ENCODE measurements at places on chromosomes 1 and 21.

- no peak for DNase-seq
These were observed 171.1 kb upstream of the FGGY start for GRCh38 chr1:59125676-59126320.

DNA sequence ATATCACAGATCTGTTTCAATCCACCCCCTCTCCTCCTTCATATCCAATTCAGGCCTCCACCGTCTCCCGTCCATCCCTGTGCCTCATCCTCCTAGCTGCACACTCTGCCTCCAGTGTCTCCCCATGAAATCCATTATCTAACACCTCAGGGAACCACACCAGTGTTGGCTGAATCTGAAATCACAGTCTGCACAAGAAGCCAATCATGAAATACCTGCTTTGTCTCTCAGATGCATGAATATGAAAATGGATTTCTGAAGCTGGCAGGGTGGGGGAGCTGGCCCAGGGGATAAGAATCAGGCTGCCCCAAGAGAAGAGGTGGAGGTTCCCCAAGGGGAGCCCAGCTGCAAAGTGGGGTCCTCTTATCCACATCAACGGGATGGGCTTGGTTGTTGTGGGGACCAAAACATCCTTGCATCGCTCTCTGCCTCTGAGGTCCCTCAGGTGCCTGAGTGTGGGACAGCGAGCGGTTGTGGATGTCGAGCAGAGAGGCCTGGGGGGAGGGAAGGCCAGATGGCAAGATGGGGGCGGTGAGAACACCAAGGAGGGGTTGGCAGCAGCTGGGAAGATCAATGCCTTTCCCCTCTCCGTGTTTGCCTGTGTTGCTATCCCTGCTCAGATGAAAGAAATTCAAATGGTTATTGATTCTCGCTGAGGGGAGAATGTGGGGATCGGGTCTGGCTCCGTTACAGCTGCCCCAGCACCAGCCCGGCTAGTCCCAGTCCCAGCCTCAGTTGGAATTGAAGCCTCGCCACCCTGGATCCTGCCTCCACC, 237.3 kb upstream of the POU3F1 start:
- no peak for DNase-seq

DNA sequence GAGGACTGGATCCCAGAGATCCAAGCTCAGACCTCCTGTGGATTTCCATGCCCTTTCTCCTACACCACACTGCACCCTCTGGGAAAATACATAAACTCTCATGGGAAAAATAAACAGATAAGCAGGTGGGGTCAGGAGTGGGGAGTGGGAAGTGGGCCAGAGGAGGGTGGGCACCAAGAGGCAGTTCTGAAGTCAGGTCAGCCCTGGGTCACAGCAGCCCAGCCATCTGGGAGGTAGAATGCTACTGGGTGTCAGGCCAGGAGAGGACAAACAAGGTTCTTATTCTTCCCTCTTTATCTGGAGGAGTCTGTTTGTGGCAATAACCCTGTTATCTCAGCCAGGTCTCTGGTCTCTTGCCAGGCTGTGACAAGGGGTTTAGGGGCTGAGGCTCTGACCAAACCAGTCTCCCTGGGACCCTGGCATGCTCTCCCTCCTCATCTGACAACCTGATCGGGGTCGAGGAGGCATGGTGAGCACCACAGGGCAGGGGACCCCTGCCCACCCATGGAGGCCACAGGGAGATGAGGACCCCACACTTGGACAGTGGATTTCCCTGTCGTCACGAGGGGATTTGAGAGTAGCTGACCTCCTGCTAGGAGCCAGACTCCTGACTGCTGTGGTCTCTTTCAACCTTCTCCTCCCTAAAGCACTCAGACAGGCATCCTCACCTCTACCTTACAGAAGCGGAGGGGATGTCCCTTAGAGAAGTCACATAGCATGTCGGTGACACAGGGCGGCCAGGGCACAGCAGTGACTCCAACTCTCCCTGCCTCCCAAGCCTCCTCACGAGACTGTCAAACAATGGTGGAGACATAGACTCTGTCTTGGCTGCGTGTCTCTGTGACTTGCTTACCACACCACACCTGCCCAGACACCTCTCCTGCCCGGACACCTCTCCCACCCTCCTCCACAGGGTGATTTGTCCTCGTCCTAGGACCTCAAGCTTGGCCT, 51.3 kb upstream of the IFFO2 start:
- DNase-seq = no peak

DNA sequence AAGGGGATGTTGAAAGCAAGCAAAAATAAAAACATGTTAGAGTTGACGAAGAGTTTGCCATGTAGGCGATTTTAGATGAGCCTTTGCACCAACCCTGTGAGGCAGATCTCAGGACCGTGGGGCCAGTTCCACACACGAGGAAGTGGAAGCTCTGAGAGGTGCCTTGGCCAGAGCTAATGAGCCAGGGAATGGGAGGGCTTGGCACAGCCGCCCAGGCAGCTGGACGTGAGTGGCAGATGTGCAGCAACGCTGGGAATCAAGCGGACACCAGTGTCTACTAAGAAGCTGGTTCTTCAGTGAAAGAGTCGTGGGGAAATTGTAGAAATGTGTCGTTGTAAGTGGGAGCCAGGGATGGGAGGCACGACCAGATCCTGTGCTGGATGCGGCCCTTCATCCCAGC, 58.9 kb upstream of the COL6A1 start:
- DNase-seq = no peak

- no peak for DNase-seq
These were observed 10.7 kb downstream of the RORC start for GRCh38 chr1:151820940-151821339.

DNA sequence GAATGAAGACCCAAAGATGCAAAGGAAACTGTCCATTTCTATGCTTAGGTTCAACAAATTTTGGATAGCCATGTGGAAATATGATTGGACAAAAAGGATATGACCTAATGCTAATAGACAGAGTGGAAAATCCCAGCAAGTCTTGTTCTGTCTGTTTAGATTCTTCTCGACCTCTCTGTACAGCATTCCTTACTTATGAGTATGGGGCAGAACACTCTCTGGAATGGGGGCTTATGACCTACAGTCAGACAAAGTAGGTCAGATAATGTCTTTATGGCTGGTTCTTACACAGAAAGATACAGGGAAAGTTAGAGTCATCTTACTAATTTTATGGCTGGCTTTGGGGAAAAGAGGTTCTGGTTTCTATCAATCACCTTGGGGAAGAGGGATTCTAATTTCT, 2.8 kb downstream of the GCSAML start:
- no peak for DNase-seq

DNA sequence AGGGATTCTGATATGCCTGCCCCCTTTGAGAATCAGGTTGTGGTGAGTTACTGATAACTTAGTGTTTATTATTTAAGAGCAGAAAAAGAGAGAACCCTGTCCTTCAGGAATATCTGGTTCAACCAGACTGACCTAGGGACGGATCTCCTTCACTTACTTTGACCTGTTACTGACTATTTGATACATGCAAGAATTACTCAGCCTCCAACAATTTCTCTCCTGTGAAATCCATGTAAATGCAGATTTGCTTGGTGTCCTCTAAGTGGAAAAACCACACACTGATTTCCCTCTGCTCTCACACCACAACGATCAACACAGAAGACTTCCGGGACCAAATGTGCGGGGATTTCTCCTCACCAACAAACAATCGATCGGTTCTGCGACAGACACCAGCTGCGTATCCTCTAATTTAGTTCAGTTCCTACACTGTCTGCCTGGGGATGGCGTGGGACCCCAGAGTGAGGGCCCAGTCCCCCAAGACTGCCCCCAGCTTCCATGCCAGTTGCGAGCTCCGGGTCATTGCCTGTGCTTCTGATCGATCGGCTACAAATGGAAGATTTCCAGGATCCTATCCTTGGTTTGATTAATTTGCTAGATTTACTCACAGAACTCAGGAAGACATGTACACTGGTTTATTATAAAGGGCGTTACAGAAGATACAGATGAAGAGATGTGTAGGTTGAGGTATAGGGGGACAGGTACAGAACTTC, 51.7 kb downstream of the BACE2 start:
- no peak for DNase-seq

GRCh38 chr21:42636520-42637266, 16.7 kb upstream of the PDE9A start:
- DNase-seq = no peak

DNA sequence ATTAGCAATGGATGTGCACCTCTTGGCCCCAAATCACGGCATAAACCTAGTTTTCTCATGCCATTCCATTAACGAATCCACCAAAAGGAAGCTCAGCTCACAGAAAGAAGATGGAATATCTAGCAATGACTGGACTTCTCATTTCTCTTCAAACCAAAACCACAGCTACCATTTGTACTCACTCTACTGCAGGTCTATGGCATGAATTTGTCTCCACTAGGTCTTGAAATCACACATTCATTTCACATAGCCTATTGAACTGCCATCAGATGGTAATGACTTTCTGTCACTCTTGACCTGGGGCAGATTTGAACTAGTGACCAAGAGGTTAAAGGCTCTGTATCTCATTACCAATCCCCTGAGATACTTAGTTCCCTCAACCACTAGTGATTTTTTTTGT, 382.7 kb downstream of the DPYD start:
- no peak for DNase-seq

DNA sequence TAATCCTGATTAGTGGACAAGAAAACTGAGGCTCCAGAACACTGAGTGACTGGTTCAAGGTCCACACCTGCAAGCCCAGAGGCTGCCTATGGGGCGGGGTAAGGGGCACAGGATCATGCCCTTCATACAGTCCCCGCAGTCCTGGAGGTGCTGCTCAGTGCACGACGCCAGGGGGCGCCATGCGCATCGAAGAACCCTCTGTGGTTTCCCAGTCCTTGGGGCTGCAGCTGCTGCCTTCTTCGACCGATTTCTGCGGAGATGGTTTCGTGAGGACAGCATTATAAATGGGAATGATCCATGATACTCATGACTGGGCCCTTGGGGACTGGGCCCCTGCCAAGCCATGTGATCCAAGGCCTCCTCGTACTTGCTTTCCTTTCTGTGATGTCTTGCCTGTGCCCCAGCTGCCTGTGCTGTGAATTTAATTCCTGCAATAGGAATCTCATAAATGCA, 37.1 kb upstream of the ARHGEF10L start:
- DNase-seq = peak; percentile 84

DNA sequence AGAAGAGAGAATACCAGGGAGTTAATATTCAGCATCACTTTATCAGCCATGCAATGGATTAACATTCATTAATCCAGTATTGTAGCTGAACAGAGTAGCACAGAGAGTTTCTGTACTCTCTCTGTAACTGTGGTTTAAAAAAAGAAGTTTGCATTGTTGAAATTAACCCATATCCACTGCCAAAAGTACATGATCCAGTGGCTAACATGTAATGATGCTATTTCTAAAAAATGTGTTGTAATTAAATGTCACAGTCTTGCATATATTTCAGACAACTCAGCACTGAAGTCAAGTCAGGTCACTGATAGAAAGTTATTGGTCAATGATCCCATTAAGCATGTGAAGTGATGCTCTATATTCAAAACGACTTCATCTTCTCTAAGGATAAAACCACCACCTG, 141.3 kb downstream of the NRIP1 start:
- DNase-seq = no peak

DNA sequence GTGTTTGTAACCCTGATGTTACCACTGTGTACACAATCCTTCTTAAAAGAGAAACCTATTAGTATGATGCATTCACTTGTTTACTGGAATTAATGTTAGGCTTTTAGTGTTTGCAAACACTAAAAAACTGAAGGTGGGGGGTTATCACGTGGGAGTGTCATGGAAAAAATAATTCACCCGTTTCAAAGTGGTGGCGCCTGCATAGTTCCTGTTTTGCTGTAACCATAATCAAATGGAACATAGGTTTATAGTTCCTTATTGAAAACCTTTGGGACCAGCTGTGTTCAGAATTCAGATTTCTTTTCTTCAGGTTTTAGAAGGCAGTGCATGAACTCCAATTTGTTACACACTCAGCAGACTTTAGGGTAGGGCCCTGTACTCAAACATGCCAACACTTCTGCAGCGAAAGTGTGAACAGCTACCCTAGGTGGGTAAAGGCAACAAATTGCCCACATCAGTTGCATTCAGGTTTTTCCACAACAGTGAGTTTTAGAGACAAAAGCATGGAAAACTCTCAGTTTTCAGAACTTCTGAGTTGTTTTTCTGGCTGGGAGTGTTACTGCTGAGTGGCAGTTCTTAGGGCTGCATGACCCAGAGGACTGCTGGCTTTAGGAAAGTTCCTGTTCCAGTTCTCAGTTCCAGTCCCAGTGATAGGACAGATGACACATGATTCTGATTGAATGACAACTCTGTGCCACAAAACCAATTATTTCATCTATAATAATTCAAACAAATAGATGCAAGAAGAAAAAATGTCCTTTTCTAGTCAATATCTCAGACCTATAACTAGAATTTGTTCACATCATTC, 29.1 kb upstream of the IVNS1ABP start:
- DNase-seq = no peak

DNA sequence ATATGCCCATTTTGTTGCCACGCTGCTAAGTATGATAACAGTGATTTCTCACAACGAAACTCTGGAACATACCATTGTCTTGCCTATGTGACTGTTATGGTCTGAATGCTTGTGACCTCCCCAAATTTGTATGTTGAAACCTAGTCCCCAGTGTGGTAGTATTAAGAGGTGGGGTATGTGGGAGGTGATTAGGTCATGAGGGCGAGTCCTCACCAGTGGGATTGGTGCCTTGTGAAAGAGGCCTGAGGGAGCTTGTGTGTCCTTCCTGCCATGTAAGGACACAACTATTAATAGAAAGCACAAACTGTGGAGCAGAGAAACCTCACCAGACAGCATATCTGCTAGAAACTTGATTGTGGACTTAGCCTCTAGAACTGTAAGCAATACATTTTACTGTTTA, 84.6 kb downstream of the SELENOF start:
- no peak for DNase-seq

- DNase-seq = no peak
These were observed 938.7 kb downstream of the TTLL7 start for GRCh38 chr1:83060221-83060620.

DNA sequence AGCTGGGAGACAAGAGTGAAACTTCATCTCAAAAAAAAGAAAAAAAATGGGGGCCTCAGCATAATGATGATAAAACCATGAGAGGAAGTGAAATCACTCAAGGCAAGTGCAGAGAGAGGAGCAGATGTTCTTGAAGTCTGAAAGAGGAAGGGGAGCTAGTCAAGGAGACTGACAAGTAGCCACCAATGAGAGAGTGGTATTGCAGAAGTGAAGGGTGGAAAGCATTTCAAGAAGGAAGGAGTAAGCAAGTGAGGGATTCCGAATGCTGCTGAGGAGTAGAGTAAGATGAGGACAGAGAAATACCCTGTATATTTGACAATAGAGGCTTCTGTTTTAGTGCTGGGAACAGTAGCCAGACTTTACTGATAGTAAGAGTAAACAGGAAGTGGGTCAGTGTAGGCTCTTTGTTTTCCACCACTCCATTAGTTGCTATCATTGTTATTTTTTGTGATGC, 2.9 kb downstream of the TATDN3 start:
- peak; percentile 11 for DNase-seq

DNA sequence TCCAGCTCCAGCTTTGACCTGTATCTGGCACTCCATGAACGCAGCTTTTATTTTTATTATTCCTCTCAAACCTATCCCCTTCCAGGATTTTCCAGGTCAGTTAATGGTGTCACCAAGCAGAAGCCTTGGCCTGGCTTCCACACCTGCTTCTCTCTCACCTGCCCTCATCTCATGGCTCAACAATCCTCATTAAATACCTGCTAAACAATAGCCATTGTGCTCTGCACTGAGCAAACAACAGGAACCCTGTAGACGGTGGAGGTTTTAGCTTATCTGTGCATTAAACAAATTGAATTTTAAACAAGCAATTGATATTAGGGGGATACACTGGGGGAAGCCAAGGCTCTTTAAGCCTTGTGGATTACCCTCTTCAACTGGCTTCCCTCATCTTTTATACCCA, 15.3 kb downstream of the PYCR2 start:
- no peak for DNase-seq

All from C1 segment of cervical spinal cord (tissue), 14 donors.